ENCODE measurements at places on chromosomes 6 and 20. TPM values are rescaled to one million over a fixed set of nuclear protein-coding genes. Genes with fewer than 3 reads are reported as not detected.

DNA sequence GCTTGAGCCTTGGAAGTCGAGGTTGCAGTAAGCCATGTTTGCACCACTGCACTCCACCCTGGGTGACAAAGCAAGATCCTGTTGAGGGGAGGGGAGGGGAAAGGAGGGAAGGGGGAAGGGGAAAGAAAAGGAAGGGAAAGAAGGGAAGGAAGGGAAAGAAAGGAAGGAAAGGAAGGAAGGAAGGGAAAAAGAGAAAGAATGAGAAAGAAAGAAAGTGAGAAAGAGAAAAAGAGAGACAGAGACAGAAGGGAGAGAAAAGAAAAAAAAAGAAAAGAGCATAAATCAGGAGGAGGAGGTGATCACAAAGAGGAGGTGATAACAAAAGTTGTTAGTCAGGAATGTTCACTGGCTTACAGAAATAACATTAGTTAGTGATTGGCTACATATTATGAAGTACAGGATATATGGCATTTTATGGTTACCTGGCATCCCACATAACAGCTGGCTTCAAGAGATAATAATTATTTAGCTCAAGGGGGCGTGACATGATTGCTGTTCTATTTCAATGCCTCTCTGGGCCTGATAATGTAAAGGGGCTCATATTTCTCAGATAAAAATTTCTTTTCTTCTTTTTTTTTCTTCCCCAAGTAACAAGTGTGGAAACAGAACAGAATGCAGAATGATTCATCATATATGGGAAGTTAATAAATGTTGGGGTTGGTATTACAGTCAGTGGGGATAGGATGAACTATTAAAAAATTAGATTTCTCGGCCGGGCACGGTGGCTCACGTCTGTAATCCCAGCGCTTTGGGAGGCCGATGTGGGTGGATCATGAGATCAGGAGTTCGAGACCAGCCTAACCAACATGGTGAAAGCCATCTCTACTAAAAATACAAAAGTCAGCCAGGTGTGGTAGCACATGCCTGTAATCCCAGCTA, 27.1 kb downstream of the SAMHD1 start:
- no peaks in the 10 kb centered on the region for H3K27me3 ChIP-seq
- DNase-seq = no peak
- H3K27ac ChIP-seq = peak overlapping the region; percentile 68
- peaks cover 33% of the 10 kb centered on the region for H3K36me3 ChIP-seq
- no peak overlapping the region for H3K4me3 ChIP-seq

GRCh38 chr6:6885521-6886170, 222.1 kb upstream of the RREB1 start:
- H3K27ac ChIP-seq = no peak overlapping the region
- H3K27me3 ChIP-seq = no peaks in the 10 kb centered on the region
- H3K36me3 ChIP-seq = no peaks in the 10 kb centered on the region
- H3K4me3 ChIP-seq = no peak overlapping the region

GRCh38 chr6:111237852-111238251, 150.5 kb downstream of the SLC16A10 start:
- no peak overlapping the region for H3K27ac ChIP-seq
- no peak overlapping the region for H3K4me3 ChIP-seq
- no peaks in the 10 kb centered on the region for H3K36me3 ChIP-seq
- no peak for DNase-seq

The AGPAT4 gene
- total RNA-seq = 4.7 TPM

DNA sequence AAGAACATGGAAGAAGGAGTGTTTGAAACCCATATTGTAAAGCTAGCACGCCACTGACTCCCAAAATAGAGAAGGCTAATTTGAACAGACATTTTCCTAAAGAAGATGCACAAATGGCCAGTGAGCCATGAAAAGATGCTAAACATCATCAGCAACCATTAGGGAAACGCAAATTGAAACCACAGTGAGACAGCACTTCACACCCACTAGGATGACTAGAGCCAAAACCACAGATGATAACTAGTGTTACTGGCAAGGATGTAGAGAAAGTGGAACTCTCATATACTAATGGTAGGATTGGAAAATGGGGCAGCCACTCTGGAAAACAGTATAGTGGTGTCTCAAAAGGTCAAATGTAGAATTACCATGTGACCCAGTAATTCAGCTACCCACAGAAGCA, 58.2 kb downstream of the BMP7 start:
- no peak overlapping the region for H3K4me3 ChIP-seq
- no peaks in the 10 kb centered on the region for H3K4me1 ChIP-seq
- H3K27ac ChIP-seq = no peak overlapping the region
- no peaks in the 10 kb centered on the region for H3K36me3 ChIP-seq
- H3K27me3 ChIP-seq = peaks cover 7% of the 10 kb centered on the region

- no peak overlapping the region for H3K27ac ChIP-seq
- peak overlapping the region; percentile 62 for H3K4me3 ChIP-seq
- H3K4me1 ChIP-seq = peaks cover 16% of the 10 kb centered on the region
- no peak for DNase-seq
Observed at GRCh38 chr6:37783025-37783855, 36.3 kb upstream of the ZFAND3 start.
